ENCODE measurements at places on chromosomes 3 and 15. TPM values are rescaled to one million over a fixed set of nuclear protein-coding genes. Genes with fewer than 3 reads are reported as not detected.

DNA sequence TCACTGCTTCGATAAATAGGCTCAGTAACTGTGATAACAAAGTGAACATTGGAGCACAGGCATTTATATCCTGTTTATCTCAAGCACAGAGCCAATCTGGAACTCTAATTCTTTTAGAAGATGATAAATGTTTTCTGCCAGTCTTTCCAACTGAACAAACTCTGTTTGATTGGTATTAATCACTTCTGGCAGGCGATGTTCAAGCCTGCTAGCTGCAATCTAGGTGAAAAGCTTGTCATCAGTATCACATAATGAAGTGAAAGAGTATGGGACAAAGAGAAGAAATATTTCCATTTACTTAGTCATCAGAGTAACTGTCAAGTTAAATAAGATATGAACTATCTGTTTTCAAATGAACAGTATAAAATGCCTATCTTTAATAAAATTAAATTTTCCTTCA is 577.3 kb downstream of the VGLL3 start:
- no peak for DNase-seq

DNA sequence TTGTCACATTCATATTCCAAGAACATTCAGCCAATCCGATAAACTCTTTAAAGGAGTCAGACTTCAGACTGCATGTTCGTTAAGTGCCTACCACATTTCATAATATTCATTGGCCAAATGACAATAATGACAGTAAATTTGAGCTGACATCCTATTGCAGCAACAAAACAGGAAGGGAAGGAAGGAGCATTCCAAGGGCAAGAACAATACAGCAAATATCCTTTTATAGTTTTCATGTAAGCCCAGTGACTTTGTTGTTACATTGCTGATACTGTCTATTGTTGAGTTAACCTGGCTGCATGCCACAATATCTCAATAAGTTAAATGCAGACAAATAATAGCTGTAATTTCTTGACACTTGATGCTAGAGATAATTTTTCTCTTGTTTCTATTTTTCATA is 16.4 kb upstream of the CBLB start:
- DNase-seq: peak; percentile 70

KCNMB3 gene
- total RNA-seq: 2.6 TPM

KBTBD13 gene
- total RNA-seq: not detected

CLCN2 gene
- total RNA-seq: 1.5 TPM

- peak; percentile 46 for DNase-seq
Observed at GRCh38 chr15:48696627-48697312, 51.3 kb upstream of the FBN1 start.

ATP8B4 gene
- total RNA-seq: 3.6 TPM

ROPN1B gene
- total RNA-seq: not detected

GRCh38 chr15:91124132-91124531 is 24.1 kb downstream of the SV2B start:
- no peak for DNase-seq

DNA sequence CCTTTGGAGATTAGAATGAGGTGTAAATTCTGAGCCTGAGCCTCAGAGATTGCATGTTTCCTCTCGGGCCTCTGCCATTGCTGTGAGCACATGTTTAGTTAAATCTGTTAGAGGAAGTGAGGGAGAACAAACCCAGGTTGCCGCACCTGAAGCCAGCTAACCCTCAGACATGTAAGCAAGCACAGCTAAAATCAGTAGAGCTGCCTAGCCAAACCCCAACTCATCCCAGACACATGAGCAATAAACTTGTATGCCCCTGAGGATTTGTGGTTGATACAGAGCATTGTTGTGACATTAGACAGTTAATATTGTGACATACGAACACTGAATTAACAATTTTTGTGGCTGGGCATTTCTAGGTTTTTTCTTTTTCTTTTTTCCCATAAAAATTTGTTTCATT is 41.9 kb downstream of the NMD3 start:
- no peak for DNase-seq

DNA sequence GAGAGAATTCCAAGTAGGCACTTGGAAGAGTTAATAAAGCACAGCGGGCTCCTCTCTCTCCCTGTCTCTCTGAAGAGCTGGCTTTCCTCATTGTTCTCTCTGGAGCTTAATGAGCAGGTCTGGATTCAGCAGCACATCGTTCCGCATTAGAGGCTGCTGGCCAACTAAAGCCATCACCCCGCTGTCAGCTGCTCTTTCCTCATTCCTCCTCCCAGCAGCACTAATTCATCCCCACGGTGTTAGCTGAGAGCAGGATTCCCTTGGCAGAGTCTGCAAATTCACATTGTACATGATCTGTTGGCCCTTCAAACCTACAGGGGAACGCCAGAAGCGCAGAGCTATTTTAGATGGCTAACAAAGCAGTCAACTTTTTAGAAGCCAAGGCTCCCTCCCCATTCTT is 44.2 kb downstream of the SGO1 start:
- peak; percentile 37 for DNase-seq

SLC51B gene
- total RNA-seq: not detected

Data from lung microvascular endothelial cell (primary cell).